ENCODE measurements at places on chromosomes 1 and 21. TPM values are rescaled to one million over a fixed set of nuclear protein-coding genes. Genes with fewer than 3 reads are reported as not detected.

DNA sequence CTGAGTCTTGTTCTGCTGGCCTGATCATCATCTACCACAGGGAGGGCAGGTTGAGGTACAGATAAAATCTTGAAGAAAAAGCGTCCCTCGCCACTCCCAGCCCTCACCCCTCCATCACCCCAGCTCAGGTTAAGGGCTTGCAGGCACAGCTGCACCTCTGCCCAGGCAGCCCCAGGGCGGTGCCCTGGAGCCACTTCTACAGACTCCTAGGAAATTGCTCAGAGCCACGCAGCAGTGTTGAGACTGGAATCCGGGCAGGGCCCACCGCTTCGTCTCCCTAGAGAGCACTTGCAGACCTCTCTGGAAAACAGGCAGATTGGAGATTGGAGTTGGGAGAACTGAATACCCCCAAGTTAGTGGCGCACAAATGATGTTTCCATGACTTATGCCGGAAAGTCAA, 35.3 kb downstream of the VN1R5 start:
- H3K4me3 ChIP-seq, result no peak overlapping the region
- no peak for DNase-seq
- H3K27me3 ChIP-seq, result no peaks in the 10 kb centered on the region
- no peaks in the 10 kb centered on the region for H3K4me1 ChIP-seq
- no peak overlapping the region for H3K27ac ChIP-seq

- H3K27ac ChIP-seq, result no peak overlapping the region
- H3K4me1 ChIP-seq, result no peaks in the 10 kb centered on the region
- H3K36me3 ChIP-seq, result no peaks in the 10 kb centered on the region
- H3K27me3 ChIP-seq, result no peaks in the 10 kb centered on the region
These were observed 147.6 kb upstream of the TNR start for GRCh38 chr1:175890958-175891357.

The TNNI3K gene
- 4.4 TPM for total RNA-seq

The GJA4 gene
- total RNA-seq, result 0.42 TPM

The IGSF9 gene
- 4.1 TPM for total RNA-seq

- H3K27ac ChIP-seq, result no peak overlapping the region
- no peaks in the 10 kb centered on the region for H3K36me3 ChIP-seq
- no peaks in the 10 kb centered on the region for H3K27me3 ChIP-seq
- no peak for DNase-seq
- H3K4me3 ChIP-seq, result no peak overlapping the region
These were observed 151.7 kb upstream of the COL11A1 start for GRCh38 chr1:103259982-103260381.

- no peaks in the 10 kb centered on the region for H3K36me3 ChIP-seq
- DNase-seq, result no peak
- no peaks in the 10 kb centered on the region for H3K4me1 ChIP-seq
- H3K4me3 ChIP-seq, result no peak overlapping the region
- H3K27ac ChIP-seq, result no peak overlapping the region
- H3K27me3 ChIP-seq, result peaks cover 25% of the 10 kb centered on the region
These were observed 8.6 kb upstream of the IL20 start for GRCh38 chr1:206856674-206857464.

DNA sequence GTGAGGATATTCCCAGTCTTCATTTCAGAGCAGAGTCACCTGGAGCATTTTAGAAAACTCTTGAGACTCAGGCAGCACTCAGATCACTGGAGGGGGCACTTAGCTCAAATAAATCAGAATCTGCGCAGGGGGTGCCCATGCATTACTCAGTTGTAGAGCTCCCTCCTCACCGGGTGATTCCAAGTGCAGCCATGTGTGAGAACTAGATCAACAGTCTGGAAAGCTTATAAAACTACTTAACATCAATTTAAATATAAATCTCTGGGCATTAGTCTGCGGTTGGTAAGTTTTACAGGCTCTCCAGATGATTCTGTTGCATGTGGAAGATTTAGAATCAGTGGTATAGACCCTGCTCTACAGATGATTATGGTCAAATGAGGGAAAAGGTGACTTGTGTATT, 128.6 kb downstream of the ST6GALNAC3 start:
- no peaks in the 10 kb centered on the region for H3K36me3 ChIP-seq
- H3K4me3 ChIP-seq, result no peak overlapping the region
- no peak overlapping the region for H3K27ac ChIP-seq
- H3K27me3 ChIP-seq, result no peaks in the 10 kb centered on the region
